ENCODE measurements at places on chromosomes 13 and 19.

GRCh38 chr13:23268441-23268840 lies 87.7 kb downstream of the SGCG start:
- DNase-seq: no peak

GRCh38 chr13:47133011-47133445 lies 236.2 kb upstream of the HTR2A start:
- DNase-seq: no peak

- DNase-seq: no peak
Measured at GRCh38 chr13:27922883-27923612, 3.2 kb downstream of the PDX1 start.

GRCh38 chr13:35598233-35598632 lies 121.7 kb upstream of the MAB21L1 start:
- no peak for DNase-seq

GRCh38 chr13:44300895-44301638 lies 72.6 kb upstream of the SERP2 start:
- no peak for DNase-seq

DNA sequence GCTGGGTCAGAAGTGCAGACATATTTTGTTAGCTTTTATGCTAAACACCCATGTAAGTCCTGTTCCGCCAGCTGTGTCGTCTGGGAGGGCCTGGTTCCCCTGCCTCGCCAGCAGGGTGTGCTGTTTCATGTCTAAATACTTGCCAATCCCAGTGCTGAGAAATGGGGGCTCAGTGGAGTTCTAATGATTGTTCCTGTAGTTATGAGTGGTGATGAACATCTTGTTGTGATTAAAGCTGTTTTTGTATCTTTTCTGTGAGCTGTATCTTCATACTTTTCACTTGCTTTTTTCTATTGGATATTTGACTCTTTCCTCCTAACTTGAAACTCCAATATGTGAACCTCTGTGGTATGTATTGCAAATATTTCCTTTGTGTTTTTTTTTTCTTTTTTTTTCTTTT lies 32.7 kb downstream of the KDM4B start:
- DNase-seq: peak; percentile 28

DNA sequence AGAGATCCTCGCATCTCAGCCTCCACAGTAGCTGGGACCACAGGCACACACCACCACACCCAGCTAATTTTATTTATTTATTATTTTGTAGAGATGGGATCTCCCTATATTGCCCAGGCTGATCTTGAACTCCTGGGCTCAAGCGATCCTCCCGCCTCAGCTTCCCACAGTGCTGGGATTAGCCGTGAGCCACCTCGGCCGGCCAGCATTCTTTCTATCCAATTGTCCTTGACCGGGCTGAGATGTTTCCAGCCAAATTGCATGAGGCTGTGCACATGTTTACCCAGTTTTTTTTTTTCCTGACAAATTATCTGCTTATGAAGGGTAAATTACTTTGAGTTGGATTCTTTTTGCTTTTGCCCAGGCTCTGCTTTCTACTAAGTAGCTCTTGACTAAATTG lies 28.2 kb downstream of the UNC13A start:
- no peak for DNase-seq

GRCh38 chr19:42229855-42230351 lies 9.8 kb downstream of the ZNF526 start:
- no peak for DNase-seq

GRCh38 chr13:106276876-106277275 lies 258.6 kb downstream of the EFNB2 start:
- no peak for DNase-seq

DNA sequence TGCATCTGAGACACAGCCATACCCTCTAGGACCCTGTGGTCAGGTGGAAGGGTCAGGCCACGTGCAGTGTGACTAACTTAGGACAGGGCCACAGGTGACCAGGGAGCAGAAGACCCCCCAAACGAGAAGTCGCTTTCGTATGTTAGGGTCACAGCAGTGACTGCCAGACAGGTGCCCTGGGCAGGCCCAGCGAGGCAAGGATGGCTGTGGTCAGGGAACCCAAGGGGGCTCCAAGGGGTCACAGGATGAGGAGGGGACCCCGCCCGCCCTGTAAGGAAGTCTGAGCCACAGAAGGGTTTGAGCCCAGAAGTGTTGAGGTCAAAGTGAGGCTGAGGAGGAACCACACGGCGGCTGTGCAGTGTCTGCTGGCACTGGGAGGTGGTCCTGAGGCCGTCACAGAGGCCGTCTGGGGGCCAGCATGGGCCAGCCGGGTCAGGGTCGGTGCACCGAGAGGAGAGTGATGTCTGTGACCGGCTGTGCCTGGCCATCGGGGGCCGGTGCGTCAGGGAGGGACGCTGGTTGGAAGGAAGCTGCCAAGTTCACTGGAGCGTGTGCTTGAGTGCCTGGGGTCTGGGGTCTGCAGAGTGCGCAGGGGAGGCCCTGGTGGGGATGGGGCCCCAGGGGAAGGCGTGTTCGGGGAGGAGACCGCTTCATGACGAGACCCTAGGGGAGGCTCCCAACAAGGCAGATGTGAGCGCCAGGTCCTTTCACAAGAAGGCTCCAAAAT lies 24.8 kb upstream of the TMEM255B start:
- no peak for DNase-seq

DNA sequence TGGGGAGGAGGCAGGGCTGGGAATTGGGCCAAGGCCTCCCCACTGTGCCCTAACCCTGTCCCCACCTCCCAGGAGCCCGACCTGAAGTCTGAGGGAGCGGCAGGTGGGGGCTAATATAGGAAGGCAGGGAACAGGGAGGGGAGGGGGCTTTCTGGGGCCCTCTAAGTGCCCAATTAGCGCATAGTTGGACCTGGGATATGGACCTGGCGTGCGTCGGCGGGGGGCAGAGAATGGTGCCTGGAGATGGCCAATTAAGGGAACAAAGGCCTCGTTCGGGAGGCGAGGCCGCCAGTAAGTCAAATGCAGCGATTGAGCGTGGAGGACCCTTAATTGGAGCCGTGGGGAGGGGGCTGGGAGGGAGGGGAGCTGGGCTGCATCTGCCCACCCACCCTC lies at the start of gene C19orf85:
Gene C19orf85, minus strand, starts transcription at position 90 of the 393 bp plus-strand sequence. CDS start 197 bp downstream, outside the sequence.
- DNase-seq: no peak

GRCh38 chr19:51460164-51460992 lies 2.1 kb upstream of the SIGLEC8 start:
- no peak for DNase-seq

- no peak for DNase-seq
Measured at GRCh38 chr13:27022571-27023311, 148.9 kb downstream of the USP12 start.

DNA sequence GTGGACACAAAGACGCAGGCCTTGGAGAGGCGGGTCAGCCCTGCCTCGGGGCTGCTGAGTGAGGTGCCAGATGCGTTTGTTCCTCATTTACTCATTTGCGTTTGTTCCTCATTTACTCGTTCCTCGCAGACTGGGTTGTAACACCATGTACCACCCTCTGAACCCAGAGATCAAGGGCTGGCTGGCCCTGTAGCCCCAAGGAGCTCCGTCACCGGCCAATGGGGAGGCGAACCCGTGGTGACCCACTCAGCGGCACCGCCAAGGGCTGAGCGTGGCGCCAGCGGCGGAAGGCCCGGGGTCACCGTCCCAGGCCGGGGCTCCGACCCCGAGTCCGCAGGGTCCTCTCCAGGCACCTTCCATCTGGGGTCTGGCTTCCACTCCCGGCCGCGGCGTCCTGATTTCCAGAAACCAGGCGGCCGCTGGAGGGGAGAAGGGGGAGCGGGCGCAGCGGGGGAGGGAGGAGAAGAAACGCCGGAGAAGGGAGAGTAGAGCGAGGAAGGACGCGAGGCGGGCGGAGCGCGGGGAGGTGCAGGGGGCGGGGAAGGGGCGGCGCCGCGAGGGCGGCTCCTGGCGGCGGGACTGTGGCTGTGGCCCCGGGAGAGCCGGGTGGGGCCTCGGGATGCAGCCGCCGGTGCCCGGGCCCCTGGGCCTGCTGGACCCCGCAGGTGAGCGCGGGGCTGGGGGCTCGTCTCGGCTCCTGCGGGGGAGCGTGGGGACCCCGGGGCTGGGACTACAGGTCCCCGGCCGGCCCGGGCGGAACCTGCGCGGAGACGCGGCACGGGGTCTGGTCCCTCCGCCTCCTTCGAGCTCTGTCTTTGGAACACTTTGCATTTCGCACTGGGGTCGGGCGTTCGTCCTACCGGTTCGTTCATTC lies at the start of gene TMEM255B:
Gene TMEM255B, plus strand, starts transcription at position 576 of the 874 bp plus-strand sequence. Its CDS starts 44 bp downstream, at position 620.
- DNase-seq: peak; percentile 71

DNA sequence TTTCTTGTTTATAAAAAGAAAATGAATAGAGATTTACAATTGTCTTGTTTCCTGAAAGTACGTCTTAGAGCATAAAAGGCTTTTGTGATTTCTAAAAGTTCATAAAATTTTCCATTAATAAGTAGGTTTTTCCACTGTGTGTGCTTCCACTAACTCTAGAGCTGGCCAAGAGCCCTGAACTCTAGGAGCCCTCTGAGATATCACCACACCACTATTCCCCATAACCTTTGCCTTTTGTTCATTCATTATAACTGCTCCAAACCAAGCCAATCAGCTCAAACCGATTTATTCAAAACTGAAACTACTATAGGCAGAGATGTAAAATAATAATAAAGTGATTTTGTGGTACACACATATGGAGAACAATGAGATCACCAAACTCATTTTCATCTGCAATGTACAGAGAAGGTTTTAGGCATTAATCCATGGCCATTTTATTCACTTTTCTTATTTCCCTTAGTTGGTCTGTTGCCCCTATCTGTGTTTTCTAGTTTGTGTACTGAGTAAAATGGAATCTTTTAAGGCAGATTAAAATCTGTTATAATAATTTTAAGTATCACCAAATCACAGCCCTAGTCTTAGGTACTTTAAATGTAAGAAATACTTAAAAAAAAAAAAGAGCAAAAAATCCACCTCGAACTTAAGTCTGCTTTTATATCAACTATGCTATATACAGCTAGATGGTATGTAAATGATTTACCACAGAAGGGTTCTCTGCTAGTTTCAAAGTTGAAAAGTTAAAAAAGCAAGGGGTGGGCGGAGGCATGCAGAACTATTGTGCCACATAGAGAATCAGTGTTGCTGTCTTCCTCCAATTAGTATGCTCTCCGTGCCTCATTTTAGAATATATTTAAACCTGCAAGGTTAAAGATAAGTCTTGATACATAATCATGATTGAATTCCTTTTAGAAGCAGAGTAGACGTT lies 311.3 kb downstream of the KLF12 start:
- DNase-seq: no peak

DNA sequence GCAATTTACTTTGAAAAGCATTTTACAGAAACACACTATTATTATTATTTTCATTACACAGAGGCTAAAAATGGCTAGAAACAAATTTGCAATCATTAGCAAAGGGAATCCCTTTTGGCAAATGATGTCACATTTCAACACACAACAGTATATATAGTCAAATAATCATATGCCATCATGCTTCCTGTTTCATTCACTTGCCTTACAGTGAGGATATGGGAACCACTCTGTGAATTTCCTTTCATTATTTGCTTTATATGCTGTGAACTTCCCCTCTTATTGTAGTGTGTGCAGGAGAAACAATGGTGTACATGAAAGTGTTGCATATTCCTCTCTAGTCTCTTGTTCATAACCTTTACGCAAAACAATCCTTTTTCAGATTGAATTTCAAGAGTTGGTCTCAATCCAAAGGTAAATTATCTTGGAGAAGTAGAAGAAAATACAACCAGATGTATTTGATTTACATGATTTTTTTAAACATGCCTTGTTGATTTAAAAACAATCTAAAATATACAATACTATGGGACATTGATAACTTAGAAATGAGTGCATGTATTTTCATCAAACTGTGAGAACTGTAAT lies 657.3 kb downstream of the EFNB2 start:
- no peak for DNase-seq

DNA sequence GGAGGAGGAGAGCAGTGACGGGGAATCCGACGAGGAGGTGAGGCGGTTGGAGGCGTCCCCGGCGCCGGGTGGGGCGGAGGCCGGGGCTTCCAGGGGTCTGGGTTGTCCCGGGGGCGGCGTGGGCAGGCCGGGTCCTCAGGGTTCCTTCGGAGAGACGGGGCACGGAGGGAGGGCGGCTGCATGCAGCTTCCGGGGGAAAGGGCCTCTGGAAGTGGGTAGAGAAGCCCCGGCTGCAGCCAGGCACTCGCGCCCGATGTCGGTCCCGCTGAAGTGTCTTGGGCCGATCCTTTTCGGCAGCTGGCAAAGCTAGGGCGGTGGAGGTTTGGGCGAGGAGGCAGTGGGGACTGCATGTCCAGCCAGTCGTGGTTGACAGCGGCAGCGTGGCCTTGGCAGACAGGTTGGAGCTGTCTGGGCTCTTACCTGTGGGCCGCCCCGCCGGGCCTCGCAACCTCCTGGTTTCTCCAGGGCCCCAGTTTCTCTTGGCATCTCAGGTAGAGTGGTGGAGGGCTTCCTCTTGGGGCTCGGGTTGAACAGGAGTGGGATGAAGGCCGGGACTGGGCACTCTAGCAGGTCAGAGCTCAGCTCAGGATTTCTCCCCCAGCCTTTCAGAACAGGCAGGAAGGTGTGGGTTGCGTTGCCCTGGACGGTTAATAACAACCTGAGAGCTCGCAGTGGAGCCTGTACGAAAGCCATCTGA lies 690 bp downstream of the KMT2B start:
- DNase-seq: no peak

- DNase-seq: no peak
Measured at GRCh38 chr13:98172590-98173422, 4.3 kb downstream of the RNF113B start.

- no peak for DNase-seq
Measured at GRCh38 chr13:26964278-26965250, 204.0 kb upstream of the GPR12 start.

DNA sequence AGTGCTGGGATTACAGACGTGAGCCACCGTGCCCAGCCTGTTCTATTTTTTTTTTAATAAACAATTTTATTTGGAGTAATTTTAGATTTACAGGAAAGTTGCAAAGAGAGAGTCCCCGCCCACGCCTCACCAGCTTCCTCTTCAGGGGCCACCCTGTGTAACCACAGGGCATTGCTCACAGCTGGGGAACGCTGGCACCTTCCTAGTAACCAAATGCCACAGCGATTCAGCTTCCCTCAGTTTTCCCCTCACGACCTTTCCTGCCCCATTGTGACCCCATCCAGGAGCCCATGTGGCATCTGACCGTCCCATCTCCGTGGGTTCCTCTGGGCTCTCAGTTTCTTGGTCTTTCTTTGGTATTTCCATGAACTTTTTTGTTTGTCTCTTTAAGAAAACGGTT lies 83.9 kb downstream of the GNG7 start:
- DNase-seq: no peak

DNA sequence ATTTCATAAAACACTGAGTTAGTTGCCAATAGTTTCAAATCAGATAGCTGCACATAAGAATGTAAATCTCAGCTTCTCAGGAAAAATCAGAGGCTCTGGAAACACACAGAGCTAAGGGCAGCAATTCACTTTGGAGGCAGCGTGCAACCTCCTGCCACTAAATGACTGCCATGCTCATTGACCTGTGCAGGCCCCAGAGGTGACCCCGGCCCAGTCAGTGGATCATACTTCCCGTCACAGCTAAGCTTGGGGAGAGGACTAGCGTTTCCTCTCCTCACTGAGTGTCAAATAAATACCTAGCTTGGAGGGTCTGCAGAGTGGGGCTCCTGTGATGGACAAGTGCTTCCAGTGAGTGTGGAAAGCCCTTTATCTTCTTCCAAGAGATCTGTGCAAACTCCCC lies 67.2 kb downstream of the UQCRFS1 start:
- no peak for DNase-seq

GRCh38 chr19:51070334-51071094 lies 5.6 kb upstream of the KLK13 start:
- no peak for DNase-seq

- DNase-seq: no peak
Measured at GRCh38 chr19:33400856-33401682, 27.6 kb downstream of the CEBPG start.

Data from memory B cell (primary cell).